NCI-H2081 treated with DMSO at 0.1 percent for 48 hours (cell line): ENCODE measurements at places on chromosomes 5 and 9.
A peak's percentile ranks its signal among the peaks of the same experiment; 100 is the strongest.

DNA sequence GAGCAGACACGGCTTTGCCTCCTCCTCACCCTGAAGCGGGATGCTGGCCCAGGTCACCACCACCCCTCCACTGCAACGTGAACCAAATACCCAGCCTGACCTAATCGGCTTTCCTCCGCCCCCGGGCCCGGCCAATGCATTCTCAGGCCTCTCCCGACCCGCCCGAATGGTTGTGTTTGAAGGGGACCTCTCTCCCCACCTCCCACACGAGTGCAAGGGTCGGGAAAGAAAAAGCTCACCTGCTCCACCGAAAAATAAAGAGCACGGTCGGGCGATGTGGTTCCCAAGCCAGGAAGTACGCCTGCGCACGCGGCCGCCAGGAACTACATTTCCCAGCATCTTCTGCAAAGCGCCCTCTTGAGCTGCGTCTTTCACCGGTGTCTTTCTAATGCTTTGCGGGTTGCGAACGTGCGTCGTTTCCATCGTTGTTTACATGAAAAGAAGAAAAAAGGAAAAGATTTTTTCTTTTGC lies at the start of gene ZNF883:
Gene ZNF883 (minus strand): TSS at position 282 of the 471 bp plus-strand sequence.
- DNase-seq: peak; percentile 9

DNA sequence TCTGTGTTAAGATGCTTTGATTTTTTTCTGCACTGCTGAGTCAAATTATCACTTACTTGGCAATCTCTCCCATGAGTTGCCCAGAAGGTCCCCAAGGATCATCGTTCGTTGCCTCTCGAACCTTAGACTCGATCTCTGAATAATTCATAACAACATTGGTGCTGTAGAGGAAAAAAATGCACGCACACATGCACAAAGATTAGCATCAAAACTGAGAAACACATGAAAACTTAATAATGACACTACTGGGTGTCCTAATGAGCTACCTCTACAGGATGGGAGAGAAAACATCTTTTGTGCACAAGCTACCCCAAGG lies 41.6 kb downstream of the CLINT1 start:
- DNase-seq: no peak

GRCh38 chr9:127567730-127568617 lies 44.1 kb upstream of the STXBP1 start:
- no peak for DNase-seq

GRCh38 chr9:36290996-36291395 lies 32.7 kb upstream of the GNE start:
- DNase-seq: no peak

DNA sequence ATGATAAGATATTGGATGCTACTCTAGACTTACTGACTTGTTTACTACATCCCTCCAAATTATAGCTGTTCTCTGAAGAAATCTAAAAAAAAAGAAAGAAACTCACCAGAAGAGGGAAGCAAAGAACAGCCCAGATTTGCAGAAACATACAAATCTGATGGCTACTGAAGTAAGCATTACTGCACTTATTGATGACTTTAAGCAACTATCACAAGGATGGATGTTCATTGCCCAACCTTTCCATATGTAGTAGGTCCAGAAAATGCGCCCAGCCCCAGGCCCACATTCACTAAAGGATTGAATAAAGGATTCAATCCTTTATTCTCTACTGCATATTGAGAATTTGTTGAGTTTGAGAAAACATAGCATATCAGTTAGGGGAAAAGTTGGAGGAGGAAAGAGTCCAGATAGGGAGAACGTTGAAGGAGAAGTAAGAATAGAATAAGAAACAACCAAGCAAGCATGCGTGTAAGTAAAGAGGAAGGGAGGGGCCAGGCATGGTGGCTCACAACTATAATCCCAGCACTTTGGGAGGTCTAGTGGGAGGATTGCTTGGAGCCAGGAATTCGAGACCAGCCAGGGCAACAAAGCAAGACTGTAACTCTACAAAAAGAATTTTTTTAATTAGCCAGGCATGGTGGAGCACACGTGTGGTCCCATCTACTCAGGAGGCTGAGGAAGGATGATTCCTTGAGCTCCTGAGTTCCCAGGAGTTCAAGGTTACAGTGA lies 33.8 kb upstream of the DTWD2 start:
- no peak for DNase-seq

DNA sequence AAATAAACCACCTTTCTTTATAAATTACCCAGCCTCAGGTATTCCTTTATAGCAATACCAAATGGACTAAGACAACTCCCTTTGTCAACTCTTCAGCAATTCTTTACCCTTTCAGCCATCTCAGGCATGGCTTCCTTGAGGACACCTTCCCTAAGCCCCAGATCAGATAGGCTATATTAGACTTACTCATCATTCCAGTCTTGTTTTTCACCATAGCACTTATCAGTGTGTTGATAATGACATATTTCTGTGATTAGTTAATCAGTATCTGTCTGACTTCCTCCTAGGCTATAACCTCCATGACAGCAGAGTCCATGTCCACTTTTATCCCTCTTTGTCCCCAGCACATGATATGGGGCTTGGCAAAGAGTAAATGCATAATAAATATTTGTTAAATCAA lies 238.1 kb downstream of the ACTL7B start:
- DNase-seq: no peak

- DNase-seq: no peak
Observed at GRCh38 chr9:115717298-115717697, 436.3 kb upstream of the PAPPA start.

DNA sequence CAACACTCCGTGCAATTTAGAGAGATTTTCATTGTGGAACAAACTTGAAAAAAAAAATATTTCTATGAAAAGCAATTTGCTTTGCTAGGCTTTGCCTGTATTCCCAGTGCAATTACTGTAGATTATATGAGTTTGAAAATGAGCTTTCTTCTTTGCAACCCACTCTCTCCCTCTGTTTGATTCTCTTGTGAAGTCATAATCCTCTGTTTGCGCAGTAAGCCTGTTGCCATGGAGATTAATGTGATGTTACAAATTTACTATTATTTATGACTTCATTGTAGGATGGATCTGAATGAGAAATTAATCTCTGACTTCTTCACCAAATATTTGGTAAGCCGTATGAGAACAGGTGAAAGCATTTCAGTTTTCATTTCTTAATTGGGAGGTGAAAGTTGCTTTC lies 320.3 kb downstream of the SPATA31D1 start:
- DNase-seq: peak; percentile 82

GRCh38 chr9:77649109-77649812 lies 1.1 kb upstream of the GNA14 start:
- no peak for DNase-seq

DNA sequence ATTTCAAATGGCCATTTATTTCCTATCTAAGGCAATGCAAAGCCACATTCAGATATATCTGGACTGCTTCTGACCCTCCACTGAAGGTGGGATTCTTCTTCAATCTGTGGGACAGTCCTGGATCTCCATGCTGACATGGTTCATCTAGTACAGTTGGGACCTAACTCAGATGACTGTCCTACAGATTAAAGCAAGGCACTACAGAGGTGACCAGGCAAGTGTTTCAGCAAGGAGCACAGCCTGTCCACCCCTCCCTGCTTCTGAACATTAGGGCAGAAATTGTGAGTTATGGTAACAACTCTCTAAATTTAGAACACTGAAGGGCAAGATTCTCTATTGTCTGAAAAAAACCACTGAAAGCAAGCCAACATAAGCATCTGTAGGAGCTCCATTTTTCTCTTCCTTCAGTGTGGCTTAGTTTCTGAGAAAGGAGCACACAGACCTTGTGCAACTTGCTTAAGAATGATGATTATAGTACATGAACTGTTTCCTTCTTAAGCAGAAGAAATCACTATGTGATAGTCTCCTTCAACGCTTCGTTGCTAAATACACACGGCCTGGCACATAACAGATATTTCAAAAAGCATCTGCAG lies 62.9 kb upstream of the BARX1 start:
- no peak for DNase-seq

DNA sequence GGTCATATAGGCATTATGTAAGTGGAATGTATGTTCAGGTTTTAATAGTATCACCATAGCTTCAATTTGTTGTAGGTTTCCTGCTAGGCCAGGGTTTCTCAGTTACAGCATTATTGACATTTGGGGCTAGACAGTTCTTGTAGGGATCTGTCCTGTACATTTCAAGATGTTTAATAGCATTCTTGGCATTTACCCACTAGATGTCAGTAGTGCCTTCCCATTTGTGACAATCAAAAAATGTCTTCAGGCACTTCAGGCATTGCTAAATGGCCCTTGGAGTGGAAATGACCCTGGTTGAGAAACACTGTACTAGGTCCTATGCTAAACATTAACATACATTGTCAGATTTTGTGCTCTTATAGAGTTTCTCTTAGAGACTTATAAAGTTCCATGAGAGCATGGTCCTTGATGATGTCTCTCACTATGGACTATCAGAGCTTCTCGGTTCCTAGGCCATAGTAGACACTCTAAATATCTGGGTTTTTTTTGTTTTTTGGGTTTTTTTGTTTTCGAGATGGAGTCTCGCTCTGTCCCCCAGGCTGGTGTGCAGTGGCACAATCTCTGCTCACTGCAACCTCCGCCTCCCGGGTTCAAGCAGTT lies 1.4 kb downstream of the KIF20A start:
- DNase-seq: peak; percentile 20

GRCh38 chr5:52983731-52984636 lies 5.2 kb upstream of the ITGA2 start:
- DNase-seq: no peak

DNA sequence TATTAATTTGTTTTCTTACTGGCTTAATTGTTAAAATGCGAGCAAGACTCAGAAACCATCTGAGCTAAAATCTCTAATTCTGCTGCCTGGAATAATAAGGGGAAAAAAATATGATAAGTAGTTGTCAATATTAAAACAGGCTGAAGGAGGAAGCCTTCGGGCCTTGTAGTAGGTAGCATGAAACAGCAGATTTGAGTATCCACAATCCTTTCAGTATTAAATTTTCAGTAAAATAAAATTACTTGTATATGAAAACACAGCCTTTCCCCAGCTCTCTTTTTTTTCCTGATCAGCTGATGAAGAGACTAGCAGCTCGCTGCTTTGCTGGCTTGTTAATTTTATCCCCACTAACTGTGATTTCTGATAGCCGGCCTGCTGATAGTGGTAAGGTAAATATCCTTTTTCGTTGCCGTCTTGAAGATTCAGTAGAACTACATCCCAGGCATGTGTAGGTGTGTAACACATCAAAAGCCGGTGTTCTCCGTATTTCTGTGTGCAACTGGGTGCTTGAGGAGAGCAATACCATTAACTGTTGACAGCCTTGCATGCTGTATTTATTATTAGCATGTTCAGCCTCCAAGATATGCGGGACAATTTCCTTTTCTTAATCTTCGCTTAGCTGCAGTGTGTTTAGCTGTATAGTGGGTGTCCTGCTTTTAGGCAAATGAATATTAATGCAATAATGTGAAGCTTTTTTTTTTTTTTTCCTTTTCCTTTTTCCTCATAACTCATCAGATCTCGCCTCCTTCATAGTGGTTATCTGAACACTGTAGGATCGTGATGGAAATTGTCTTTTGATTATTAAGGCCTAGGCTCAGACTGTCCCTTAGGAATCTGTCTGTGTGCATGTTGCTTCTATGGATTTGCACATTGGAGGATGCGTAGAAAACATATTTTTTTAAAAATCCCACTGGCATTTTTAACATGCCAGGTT lies 144.6 kb downstream of the SMARCA2 start:
- DNase-seq: peak; percentile 35

DNA sequence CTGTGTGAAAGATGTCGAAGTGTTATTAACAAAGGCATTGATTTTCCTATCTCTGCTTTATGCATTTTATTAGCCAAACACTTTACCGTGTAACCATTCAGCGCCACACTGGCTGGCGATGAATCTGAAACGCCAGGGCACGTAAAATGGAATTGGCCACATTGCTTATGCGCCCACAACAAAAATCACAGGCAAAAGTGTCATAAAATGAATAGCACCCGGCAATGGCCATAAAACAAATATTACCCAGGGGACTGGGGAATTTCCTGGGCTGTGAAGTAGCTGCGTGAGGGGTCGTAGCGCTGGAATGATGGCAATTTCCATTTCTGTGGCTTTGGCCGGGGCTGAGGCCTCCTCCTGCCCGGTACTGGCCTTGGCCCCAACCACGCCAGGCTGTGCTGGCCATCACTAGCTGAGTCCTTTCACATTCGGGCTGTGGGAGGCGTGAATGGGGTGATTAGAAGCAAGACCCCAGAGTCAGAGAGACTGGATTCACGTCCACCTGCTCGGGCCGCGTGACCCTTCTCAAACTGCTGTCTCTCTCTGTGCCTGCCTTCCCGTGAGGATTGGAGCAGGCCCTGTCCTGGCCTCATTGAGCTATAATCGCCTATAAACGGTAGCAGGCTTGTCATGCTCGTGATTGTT lies 254.5 kb downstream of the PBX3 start:
- no peak for DNase-seq
